ENCODE measurements at places on chromosomes 11 and 22.

DNA sequence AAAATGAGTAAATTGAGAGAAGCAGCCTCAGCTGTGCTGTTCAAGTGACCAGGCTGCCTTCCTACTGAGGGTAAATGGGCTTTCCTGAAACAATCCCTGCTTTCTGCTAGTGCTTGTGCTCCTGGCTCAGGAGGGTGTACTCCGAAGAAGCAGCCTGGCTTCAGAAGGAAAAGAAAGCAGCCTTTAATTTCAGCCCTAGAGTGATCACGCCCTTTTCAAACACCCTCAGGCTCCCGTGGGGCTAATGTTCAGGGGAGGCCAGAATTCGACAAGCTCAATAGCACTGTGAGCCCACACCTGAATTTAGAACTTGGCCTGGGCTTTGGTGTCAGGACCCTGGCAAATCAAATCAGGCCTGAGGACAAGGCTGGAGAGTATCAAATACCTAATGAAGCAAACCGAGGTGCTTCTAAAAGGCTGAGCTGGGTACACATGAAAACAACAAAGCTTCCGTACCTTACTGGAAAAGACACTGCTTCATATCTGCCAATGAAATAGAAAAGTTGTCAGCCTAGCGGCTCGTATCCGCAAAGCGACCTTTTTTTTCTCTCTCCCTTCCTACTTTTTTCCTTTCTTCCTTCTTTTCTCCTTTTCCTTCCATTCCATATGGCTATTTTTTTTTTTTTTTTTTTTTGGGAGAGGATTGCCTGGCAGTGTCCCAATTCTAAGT lies 387.8 kb downstream of the SOX6 start:
- DNase-seq, result peak; percentile 12

- no peak for DNase-seq
These were observed 22.7 kb downstream of the PTDSS2 start for GRCh38 chr11:472816-473215.

DNA sequence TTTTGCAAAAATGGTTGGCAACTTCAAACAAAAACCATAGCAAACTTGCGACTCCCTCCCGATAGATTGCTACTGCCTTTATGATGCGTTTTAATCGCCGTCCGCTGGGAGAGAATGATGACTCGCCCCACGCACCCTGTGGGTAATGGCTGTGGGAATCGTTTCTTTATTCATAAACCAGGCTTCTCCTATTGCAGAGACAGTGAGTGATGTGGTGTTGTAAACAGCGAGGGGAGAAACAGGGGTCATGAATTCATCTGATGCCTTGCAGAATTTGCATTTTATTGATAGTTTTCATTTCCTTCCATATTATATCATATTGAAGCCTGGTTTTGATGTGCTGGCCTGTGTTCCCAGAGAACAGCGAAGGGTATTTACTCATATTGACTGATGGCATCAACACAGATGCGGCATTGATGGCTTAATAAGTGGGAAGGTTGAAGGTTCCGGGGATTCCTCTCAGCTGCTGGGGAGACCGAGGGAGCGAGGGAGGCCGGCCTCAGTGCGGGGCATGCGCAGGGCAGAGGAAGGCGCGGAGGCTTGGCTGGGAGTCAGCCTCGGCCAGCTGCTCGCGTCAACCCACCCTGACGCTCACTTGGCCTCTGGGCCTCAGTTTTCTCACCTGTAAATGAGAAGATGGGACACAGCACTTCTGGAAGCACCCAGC lies 41.3 kb downstream of the ARHGAP8 start:
- DNase-seq, result no peak

DNA sequence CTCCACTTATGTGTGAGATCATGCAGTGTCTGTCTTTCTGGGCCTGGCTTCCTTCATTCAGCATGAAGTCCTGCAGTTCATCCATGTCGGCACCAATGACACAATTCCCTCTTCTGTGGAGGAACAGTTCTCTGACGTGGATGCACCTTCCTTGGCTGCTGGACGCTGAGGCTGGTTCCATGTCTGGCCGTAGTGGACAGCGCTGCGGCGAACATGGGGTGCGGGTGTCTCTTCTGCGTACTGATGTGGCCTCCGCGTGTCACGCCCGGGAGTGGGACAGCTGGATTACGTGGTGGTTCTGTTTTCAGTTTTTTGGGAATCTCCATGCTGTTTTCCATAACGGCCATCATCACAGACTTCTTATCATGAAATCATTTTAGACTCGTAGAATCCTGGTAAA lies 16.9 kb upstream of the MUC2 start:
- no peak for DNase-seq

DNA sequence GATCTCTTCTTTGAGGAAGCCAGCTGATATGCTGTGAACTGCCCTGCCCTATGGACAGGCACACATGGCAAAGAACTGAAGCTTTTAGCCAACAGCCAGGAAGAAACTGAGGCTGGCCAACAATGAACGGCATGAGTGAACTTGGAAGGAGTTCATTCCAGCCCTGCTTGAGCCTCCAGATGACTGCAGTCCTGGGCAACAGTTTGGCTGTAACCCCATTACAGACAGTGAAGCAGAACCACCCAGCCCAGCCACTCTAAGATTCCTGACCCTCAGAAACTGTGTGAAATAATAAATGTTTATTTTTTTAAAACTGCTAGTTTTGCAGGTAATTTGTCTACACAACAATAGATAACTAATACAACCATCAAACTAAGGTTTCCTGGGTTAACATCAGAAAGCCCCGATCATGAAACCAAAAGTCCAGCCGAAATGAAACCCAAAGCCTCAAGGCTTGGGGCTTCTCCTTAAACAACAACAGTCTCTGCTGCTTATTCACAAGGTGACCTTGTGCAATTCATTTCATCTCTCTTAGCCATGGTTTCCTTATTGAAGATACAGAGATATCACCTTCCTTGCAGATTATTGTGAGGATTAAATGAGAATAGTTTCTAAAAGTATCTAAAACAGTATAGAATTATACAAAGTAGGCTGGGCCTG lies 31.4 kb downstream of the PAK1 start:
- DNase-seq, result no peak

DNA sequence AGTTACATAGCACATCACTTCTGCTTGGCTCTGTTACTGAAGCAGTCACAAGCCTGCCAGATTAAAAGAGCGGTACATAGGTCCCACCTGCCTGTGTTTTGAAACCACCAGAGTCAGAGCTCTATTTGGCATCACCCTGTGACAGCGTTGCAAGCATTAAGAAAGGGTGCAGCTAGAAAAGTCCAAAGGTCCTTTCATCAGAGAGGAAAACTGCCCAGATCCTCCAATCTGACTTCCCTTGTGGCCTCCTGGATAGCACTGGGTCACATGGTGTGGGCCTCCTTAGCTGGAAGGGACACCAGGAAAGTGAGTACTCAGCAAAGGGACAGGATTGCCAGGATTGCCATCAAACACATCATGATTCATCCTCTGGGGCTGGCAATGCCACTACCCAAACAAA lies 22.9 kb downstream of the STX3 start:
- no peak for DNase-seq

- DNase-seq, result no peak
These were observed 72.2 kb downstream of the CCDC81 start for GRCh38 chr11:86446924-86447285.

DNA sequence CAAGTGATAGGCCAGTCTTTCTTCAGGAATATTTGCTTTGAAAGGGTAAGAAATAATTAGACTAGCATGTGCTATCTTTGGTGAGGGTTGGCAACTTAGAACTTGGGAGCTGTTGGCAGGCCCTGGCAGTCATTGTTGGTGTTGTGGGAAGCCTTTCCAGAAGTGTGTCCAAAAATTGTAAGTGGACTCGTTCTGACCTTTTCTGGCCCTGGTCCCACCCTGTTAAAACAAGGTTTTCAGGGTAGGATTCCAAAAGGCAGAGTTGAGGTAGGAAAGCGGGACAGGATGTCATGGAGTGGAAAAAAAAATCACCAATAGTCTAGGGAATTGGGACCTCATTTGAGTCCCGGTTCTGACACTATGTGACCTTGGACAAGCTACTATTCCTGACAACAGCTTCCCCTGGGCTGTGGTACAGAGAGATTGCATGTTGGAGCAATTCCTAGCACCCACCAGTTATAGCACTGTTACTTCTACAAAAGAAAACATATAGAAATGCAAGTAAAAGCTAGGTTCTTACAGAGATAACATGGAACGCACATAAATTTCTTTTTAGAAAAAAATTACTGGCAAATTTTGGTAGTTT lies 299.3 kb upstream of the DDI1 start:
- DNase-seq, result no peak

GRCh38 chr11:28384418-28384817 lies 276.2 kb downstream of the METTL15 start:
- peak; percentile 99 for DNase-seq

DNA sequence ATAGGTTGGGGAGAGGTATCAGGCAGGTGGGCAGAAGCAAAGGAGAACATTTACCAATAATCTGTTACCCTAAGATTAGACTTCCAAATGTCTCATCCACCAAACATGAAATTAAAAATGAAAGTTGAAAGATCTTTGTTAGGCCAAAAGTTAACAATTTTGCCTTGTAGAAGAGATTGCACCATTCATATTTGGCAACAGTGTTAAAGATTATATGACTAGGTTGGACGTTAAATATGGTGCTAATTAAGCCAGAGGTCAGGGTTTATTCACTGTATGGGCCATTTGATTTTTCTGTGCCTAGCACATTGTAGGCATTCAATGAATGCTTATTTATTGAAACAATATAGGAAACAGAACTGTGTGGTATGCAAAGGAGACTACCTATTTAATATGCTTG lies 126.1 kb upstream of the SLC5A12 start:
- DNase-seq, result no peak

DNA sequence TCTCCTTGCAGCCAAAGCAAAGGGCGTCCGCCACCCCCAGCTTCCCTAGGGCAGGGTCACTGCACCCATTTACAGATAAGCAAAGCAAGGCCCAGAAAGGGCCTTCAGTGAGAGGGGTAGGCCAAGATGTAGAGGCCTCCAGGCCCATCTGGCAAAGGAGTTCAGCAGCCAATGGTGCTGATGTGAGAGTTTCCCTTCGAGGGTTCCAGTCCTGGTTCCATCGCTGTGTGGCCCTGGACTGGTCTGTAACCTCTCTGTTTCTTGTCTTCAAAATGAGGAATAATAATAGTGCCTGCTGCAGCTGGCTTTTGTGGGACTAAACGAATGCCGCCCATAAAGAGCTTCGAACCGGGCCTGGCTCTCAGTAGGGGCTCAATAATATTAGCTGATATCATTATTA lies 4.0 kb downstream of the ELFN2 start:
- no peak for DNase-seq

- no peak for DNase-seq
These were observed 11.6 kb upstream of the TMEM45B start for GRCh38 chr11:129804012-129804411.

GRCh38 chr11:115929618-115930129 lies 425.5 kb upstream of the CADM1 start:
- no peak for DNase-seq

DNA sequence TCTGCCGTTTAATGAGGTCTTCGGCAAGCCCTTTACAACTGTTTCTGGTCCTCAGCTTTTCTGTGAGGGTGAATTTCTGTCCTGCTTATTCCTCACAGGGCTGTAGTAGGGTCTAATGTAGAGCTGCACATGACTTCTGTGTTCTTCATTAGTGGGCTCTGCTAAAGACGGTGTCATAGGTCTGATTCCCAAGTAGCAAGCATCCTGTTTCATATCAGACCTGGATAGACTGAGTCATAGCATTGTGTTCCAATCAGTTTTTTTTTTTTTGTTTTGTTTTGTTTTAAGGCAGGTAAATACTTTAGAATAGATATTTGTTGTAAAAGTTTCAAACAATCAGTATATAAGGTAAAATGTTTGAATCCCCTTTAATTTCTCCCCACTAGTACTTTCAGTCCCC lies 35.4 kb downstream of the BIRC2 start:
- DNase-seq, result no peak

- peak; percentile 12 for DNase-seq
These were observed 884 bp downstream of the IL10RA start for GRCh38 chr11:117986981-117987574.

DNA sequence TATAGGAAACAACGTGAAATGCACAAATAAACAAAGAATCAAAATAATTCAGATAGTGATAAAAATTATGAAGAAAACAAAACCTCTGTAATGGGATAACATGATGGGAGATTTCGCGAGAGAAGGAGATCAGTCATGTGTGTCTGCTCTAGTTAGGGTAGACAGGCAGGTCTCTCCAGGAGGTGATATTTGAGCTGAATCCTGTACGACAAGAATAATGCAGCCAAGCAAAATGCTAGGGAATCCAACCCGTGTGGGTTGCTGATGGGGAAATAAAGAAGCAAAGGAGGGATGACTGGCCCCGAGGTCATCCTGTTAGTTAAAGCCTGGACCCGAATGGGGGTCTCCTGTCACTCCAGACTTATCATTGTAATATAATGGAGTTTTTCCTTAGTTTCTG lies 16.0 kb downstream of the MAML2 start:
- no peak for DNase-seq

- no peak for DNase-seq
These were observed 29.1 kb upstream of the SYT9 start for GRCh38 chr11:7222619-7223018.

DNA sequence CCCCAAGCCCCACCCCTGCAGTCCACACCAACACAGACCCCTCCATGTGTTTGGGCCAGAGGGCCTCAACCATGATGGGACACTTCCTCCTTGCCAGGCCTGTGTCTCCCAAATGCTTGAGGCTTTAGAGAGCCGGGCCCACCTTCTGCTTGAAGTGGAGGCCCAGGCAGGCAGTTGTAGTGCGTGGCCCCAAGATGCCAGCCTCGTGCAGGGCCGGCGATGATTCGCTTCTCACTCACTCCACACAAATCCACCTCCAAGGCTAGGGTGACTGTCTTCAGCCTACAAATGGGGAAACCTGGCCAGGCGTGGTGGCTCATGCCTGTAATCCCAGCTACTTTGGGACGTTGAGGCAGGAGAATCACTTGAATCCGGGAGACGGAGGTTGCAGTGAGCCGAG lies 5.7 kb downstream of the PRR5 start:
- DNase-seq, result peak; percentile 54

DNA sequence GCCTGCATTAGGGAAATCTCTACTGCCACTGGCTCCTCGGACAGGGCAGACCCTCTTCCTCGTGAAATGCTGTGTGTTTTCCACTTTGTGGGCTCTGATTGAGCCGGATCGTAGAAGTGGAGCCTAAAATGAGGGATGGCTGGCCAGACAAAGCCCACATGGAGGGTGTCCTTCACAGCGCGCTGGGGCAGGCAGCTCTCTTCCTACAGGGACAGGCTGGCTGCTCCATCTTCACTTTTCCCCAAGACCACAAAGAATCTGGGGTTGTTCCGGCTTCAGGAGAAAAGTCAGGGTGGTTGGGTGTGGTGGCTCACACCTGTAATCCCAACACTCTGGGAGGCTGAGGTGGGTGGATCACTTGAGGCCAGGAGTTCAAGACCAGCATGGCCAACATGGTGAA lies 94.9 kb downstream of the MORC2 start:
- no peak for DNase-seq

DNA sequence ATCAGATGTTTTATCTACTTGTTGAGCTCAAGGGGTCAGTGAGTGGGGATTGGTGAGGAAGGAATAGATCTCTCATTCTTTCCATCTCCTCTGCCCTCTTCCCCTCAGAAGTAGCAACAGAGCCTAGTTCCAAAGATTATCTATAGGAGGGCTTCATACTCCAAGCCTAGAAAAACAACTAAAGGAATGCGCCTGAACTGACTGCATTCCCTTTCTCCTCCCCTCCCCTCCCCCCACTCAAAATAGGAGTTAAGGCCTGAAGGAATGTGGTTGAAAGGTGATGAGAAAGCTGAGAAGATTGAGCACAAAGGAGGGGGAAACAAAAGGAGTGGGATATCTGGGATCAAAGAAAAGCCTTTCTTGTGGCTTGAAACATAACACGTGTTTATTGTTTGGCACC lies 10.5 kb downstream of the EMSY start:
- DNase-seq, result peak; percentile 39

GRCh38 chr22:30556388-30556787 lies 9.8 kb upstream of the SEC14L6 start:
- no peak for DNase-seq
